T-helper 2 cell (primary cell): ENCODE measurements at places on chromosomes 2 and 18.

DNA sequence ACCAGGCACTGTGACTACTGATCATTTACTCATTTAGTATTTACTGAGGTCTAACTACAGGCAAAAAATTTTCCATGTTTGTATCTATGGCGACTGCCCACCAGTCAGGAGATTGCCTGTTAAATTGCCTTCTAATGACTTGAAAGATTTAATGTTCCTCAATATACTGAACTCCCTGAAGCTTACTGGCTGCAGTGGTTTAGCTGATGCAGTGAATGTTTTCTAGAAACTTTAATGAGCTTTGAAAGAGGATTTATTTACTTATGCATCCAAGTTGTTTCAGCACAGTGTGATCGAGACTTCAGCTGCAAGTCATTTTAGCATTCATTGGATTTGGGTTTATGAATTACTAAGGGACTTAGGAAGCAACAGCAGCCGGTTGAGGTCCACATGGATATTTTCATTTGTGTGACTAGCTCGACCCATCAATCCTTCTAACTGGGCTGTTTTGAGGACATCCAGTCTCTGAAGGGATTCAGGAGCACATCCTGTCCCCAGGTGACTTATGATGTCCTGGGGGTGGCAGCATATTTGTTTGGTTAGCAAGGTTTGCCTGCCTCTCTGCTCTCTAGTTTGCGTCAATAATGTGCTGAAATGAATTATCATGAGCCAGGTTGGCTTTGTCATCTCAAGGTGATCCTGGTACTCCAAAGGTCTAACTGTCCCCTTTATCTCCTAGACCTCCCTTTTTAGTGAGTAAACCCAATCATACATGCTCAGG is 26.8 kb downstream of the ACMSD start:
- no peak for DNase-seq

GRCh38 chr2:54370405-54371104 is 85.6 kb upstream of the SPTBN1 start:
- no peak for DNase-seq

GRCh38 chr2:2763351-2764000 is 432.4 kb upstream of the MYT1L start:
- no peak for DNase-seq

DNA sequence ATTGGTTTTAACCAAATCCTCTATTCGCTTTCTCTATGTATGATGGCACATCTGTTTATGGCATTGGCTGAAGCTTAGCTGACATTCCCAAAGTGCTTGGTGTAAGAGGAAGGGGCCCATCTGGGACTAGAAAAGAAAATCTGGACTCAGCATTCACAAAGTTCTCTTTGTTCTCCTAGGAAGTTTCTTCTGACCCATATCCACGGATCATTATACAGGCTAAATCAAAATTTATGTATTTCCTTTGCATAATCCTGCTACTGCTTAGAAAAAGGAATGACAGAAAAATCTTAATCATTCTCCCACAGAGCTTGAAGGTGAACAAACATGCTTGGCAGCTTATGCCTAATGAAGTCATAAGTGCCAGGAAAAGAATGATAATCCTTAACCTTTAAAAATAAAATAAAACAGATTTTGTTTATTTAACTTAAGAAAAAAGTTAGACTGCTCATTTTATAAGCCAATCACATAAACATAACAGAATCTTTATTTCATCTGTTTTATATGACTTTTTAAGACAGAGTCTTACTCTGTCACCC is 88.4 kb downstream of the NYAP2 start:
- no peak for DNase-seq

DNA sequence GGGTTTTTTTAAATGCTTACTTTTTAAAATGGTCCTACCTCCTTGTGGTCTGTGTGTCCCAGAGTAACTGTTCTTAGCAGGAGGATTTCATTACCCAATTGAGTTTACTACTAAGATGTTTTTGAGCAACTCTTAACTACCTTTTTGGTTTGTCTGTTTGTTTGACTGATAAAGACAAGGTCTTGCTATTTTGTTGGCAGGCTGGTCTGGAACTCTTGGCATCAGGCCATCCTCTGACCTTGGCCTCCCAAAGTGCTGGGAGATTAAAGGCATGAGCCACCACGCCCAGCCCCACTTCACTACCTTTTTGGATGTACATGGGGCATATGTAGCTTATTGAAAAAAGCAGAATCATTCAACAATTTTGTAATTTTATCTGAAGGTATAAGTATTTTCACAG is 14.9 kb downstream of the MRPS9 start:
- DNase-seq: no peak
